Hematopoietic multipotent progenitor cell treated with erythropoietin and hydrocortisone succinate and interleukin-3 and kit ligand, for 8 days (in vitro differentiated cells): ENCODE measurements at places on chromosomes 3 and 15.

- DNase-seq: no peak
Observed at GRCh38 chr3:97838393-97838792, 16.6 kb downstream of the CRYBG3 start.

DNA sequence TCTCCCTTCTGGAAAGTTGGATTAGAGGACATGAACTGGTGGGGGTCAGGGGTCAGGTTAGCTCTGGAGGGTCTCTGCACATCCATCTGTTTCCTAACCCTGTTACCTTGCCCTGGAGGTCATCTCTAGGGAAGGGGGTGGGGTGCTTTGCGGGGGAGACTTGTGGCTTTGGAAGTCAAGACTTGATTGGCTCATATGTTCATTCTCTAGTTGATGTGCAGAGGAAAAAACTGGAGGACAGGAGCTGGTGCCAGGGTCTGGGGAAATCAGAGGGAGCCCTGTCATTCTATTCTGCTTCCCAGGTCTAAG is 42.9 kb upstream of the ROPN1 start:
- DNase-seq: no peak

DNA sequence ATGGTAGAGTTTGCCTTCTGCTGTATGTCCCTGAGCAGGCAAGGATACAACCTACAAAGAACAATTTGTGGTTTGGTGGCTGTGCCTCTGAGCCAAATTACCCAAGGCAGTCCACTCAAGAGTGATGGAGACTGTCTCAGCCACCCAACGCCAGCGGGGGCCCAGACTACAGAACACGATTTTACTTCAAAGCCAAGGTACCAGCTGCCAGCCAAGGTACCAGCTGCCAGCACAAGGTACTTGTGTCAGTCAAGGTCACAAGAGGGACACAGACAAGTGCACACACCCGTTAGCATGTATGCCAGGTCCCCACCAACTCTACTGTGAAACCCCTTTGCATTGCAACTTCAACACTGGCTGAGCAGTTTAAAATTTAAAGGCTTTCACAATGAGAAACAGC is 23.5 kb downstream of the COLQ start:
- no peak for DNase-seq

GRCh38 chr15:62795171-62795570 is 247.4 kb upstream of the TPM1 start:
- no peak for DNase-seq
